ENCODE measurements at places on chromosomes 5 and 9.

DNA sequence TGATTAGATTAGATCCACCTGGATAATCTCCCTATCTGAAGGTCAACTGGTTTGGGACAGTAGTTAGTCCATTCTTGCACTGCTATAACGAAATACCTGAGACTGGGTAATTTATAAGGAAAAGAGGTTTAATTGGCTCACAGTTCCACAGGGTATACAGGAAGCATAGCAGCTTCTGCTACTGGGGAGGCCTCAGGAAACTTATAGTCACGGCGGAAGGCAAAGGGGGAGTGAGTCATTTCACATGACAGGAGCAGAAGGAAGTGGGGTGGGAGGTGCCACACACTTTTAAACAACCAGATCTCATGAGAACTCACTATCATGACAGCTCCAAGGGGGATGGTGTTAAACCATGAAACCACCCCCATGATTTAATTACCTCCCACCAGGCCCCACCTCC lies 9.9 kb downstream of the C9orf40 start:
- DNase-seq, result no peak

- DNase-seq, result no peak
Observed at GRCh38 chr5:10290438-10290837, 17.3 kb downstream of the CMBL start.

- DNase-seq, result no peak
Observed at GRCh38 chr5:62283005-62283404, 23.0 kb upstream of the KIF2A start.

DNA sequence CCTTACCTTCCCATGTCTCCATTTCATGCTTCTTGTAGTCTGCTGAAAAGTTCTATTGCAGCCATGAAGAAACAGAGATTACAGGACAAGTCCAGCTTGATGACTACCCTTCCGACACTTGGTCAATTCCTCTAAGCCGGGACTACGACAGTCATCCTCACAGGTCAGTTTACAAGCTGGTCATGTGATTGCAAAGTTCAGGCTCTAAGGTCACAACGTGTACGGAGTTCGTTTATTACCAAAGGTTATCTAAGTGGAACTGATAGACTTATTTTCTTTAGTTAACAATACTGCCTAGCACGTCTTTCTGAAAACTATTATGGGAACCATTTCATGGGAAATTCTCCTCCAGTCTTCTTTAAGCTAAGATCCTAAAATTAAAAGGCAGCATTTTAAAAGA lies 88.5 kb upstream of the NR5A1 start:
- no peak for DNase-seq

DNA sequence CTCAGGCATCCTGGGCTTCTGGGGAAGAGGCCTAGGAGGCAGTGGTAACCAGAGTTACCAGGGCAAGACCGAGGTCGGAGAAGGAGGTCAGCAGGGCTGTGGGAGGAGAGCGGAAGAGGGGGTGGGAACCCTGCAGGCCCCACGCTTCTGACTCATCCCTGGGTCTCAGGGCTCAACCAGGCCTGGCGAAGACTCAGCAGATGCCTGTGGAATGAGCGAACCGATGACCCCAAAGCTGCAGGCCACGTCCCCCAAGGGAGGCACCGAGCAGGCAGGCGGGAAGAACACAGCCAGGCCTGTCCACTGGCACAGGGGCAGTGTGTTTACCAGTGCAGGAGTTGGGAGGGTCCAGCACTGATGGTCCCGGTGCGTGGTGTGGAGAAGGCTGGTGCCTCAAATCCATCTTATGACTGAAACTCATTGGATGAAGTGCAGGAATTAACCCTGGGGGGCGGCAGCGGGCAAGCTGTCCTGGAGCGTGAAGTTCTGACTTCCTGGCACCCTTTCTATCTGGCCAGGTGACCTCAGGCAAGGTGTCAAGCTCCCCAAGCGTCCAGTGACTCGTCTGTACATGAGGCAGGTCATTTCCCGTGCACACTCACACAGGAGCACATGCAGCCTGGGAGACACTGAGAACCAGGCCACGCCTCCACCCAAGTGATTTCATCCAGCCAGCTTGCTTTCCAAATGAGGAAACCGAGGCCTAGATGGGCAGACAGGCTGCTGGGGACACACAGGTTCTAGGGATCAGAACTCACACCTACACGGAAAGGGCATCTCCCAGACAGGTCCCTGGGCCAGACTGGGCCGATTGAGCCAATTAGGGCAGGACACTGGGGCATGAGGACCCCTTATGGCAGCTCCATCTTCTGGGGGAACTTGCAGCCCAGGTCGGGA lies 69.1 kb downstream of the ADAMTS2 start:
- no peak for DNase-seq

DNA sequence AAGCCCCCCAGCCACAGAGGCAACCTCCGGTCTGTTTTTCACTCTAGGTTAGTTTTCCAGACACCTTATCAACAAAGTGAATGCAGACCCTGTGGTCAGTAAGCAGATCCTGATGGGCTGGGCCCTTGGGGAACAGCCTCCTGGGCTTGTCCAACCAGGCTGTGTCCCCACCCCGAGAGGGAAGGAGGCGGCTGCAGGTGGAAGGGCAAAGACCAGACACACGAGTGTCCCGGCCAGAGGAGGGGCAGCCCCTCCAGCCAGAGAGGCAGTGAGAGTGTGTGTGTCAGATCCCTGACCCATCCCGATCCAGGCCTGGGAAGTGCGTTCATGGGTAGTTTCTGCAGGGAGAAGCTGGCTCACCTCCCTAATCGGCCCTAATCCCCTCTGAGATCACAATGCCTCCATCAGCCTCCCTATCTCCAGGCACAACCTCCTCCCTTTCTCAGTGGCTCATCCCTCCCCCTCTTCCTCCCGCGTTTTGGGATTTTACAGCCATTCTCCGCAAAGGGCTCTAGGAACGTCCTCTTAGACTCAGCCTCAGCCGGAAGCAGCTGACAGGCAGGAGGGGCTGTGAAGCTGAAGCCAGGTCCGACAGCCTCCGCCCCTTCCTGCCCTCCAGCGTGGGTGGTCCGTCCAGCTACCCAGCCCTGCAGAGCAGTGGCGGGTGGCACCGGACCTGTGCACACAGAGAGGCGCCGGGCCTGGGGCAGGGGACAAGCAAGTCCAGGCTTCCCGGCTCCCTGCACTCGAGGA lies 9.7 kb downstream of the SLC12A7 start:
- DNase-seq, result no peak
